Stimulated activated CD8-positive, alpha-beta memory T cell treated with anti-CD3 and anti-CD28 coated beads, Interleukin-4, amount 100 ng/mL, for 1 hour (primary cell): ENCODE measurements at places on chromosomes 3 and 15.

GRCh38 chr3:42668413-42668760 is 14.9 kb downstream of the ZBTB47 start:
- DNase-seq = no peak

DNA sequence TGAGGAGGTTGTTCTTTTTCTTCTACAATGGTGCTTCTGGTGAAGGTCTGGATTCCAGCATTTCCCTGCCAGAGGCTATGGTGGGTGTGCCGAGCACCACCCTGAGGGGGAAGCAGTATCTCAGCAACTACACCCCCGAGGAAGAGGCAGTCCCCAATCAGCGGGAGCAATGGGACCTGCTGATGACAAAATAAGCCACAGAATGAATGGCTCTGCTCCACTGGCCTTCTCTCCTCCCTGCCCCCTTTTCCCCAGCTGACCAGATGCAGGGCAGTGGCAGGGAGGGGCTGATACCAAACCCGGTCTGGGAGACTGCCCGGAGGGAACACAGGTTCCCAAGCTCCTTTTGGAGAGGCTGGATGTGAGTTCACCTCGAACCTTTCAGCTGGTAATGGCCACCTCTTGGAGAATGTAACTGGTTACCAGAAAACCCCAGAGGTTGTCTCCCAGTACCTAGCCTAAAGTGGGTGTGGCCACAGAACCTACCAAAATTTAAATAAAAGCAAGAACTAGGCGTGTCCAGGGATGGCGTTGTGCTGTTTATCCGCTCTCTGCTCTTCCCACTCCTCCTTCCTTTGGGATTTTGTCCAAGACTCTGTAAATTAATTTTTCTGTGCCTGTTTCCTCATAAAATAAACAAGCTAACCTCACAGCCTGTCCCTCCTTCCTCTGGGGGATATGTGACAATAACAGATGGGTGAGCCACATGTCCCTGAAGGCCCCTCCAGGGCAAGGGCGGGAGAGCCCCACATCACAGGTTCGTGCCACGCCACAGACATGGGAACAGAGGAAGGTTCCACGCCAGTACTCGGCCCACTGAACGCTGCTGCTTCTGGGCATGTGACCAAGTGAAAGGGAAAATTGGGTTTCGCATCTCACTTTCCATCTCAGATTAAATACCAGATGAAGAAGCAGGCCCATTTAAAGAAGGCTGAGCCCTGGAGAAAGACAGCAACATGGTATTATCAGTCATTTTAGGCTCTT is 35.1 kb upstream of the SPTBN5 start:
- DNase-seq = no peak

DNA sequence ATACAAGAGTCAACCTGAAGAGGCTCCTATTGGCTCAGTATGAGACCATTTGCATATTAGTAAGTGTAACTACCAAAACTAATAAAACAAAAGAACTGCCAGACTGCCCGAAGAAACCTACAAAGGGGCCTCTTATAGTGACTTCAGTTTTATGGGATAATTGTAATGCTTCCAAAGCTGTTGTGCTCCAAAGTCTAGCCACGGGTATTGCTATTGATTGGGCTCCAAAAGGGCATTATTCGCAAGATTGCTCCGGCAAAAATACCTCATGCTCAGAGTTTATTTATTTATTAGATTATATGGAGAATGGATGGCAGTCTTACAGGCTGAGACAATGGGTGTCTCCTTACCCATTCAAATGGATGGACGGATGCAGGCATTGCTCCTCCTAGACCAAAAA is 11.4 kb downstream of the RPL22L1 start:
- DNase-seq = no peak

DNA sequence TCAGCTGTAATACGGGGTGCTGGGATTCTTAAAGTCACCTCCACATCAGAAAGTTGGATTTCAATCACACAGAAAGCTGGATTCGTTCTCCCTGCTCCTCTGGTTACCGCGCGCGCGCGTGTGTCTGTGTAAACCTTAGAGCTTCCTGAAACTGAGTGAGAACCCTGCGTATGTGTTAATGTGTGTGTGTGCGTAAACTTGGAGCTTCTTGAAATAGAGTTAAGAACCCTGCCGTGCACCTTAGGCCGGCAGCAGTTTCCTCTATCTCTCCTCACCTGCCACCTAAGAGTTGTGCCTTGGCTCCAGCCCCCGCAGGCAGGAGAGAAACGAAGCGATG is 531 bp downstream of the LZTFL1 start:
- no peak for DNase-seq

DNA sequence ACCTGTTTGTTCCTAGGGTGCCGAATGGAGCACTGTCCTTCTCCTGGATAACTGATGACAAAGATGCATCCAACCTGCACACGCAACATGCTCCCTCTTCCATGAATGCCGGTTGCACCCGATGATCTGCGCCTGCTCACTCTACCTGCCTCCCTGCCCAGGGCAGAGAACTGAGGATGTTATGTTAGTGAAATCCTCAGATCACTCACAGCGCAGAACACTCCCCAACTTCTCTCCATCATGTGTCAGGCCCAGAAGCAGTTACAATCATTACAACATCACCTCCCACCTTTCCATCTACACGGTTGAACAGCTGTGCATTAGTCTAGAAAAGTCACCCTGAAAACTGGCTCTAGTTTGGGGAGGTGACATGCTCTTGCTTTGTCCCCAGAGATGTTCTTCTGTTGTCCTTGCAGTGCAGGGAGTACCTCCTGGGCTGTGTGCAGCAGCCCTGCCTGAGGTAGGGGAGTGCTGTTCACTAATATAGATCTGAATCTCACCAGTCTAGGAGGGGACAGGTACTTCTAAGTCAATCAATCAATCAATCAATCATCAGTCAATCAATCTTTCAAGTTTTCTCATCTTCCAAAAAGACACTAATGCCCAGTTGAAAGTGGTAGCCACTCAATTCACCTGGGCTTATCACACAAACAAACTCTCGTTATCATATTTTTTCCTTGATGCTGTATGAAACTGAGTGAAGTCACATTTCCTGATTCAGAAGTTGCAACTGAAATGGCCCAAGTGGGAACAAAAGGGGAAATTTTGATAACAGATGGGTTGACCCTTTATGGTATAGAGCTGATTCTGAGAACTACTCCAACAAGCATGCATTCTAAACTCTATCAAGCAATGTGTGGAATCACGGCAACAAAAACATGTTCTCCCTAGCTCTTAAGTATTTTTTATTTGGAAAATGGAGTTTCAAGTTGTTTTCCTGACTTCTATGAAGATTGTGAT is 15.4 kb upstream of the ISLR start:
- DNase-seq = no peak

DNA sequence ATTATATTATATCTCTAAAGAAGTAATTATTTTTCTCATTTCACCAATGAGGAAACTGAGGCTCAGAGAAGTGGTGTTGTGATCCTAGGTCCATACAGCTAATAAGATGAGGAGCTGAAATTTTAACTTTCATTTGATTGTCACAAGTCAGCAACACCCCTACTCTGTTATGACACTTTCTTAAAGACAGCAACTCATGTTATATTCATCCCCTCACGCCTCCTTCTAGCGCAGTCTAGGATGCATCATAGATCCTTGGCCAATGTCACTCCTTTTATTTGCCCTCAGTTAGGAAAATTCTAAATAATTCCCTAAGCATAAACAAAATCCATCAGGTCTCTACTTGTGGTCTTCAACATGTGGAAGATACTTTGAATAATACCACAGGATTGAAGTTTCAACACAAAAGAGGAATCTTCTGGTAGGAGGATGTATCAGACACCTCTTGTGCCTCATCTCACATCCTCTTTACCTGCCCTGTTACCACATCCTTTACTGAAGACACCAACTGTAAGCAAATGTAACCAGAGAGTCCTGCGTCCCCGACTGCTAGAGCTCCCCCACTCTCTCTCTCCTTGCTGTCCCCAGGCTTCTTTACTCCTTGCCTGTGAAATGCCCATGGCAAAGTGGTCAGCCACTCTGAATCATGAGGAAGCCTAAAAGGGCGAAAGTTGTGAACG is 53.7 kb downstream of the TRIM42 start:
- DNase-seq = no peak

GRCh38 chr3:119677641-119677934 is 382 bp upstream of the COX17 start:
- DNase-seq = no peak

- no peak for DNase-seq
These were observed 1076.1 kb downstream of the ROBO2 start for GRCh38 chr3:78115983-78116382.

DNA sequence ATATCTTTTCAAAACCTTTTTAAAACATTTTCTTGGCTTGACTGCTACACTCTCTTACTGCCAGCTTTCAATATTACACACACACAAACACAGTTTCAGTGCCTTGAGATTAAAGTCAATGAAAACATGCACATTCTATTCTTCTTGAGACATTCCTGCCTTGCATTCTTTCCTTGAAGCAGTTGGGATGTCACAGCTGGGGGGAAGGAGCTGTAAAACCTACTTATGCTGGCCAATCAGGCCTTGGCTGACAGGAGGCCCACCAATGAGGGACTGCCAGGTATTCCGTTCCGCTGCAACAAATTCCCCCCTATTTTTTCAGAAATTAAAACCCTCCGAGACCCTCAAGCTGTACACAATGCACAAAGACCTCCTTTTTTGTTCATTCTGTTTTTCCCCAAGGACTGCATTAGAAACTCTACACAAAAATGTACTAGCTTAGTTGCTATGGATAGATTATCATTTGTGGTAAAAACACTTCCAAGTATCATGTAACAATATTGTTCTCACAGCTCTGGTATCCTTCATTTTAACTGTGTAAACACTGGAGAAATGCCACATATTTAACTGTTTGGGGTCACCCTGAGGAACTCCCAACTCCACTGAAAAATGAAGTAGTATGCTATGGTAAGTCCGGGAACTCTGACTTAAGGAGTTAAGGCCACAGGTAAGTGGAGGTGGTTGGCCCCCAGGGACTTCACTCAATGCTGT is 18.5 kb downstream of the FSTL1 start:
- no peak for DNase-seq

DNA sequence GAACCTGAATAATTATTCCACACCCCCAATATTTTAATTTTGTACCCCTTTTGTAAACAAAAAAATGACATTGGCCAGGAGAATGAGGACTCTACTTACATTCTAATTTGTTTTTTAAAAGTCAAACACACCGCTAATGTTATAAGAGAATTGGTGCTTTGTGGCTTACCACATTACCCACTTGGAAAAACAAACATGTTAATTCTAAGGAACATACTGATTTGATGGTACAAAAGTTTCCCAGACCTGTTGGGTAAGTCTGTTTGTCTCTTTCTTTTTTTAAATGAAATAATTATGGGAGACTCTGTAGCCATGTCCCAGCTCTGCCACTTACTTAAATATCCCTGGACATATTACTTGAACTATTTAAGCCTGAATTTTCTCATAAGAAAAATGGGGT is 352.5 kb upstream of the C2CD4B start:
- no peak for DNase-seq

DNA sequence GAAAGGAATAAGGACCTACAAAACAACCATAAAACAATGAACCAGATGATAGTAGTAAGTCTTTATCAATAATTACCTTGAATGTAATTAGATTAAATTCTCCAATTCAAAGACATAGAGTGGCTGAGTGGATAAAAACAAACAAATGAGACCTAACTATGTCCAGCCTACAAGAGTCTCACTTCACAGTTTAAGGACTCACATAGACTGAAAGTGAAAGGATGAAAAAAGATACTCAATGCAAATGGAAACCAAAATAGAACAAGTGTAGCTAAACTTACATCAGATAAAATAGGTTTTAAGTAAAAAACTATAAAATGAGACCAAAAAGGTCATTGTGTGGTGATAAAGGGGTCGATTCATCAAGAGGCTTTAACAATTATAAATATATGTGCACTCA is 21.9 kb upstream of the NR1I2 start:
- DNase-seq = no peak

DNA sequence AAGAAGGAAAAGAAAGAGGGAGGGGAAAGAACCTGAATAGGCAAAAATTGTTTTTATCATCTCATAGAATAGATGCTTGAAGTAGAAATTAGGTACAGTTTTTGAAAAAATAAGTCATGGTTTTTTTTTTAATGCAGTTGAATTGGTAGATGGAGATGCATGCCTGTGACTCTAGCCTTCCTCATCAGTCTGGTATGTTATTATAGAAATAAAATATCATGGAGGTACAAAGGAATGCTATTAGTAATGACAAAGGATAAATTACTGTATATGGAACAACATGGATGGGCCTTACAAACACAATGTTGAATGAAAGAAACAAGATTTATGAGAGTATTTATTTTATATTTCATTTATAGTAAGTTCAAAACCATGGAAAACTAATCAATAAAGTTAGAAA is 162.4 kb upstream of the GALNT15 start:
- no peak for DNase-seq

GRCh38 chr15:59329570-59330350 is 42.9 kb downstream of the MYO1E start:
- no peak for DNase-seq

GRCh38 chr15:33612721-33613304 is 302.0 kb downstream of the RYR3 start:
- DNase-seq = no peak

GRCh38 chr3:143824735-143825385 is 23.4 kb downstream of the SLC9A9 start:
- no peak for DNase-seq
